ENCODE measurements at places on chromosomes 2 and 18.

- DNase-seq = no peak
These were observed 22.2 kb downstream of the CCDC121 start for GRCh38 chr2:27606611-27607010.

DNA sequence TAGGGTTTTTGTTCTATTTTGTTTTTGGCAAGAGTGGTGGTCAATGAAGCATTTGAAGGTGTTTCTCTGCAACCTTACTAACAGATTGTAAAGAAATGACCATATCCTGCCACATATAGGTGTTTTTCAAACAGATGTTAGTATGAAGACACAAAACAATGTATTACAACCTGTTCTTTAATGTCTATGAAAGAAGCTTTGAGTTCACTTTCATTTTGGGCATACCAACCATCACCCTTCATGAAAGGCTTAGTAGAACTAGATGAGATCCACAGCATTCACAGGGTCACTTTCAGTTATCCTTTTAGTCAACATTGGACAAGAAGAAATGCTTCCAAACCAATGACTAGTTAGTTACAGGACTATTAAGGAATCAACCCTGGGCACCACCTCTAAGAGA, 95.1 kb downstream of the EHBP1 start:
- DNase-seq = no peak

GRCh38 chr2:221088506-221088905, 483.6 kb downstream of the EPHA4 start:
- DNase-seq = no peak

DNA sequence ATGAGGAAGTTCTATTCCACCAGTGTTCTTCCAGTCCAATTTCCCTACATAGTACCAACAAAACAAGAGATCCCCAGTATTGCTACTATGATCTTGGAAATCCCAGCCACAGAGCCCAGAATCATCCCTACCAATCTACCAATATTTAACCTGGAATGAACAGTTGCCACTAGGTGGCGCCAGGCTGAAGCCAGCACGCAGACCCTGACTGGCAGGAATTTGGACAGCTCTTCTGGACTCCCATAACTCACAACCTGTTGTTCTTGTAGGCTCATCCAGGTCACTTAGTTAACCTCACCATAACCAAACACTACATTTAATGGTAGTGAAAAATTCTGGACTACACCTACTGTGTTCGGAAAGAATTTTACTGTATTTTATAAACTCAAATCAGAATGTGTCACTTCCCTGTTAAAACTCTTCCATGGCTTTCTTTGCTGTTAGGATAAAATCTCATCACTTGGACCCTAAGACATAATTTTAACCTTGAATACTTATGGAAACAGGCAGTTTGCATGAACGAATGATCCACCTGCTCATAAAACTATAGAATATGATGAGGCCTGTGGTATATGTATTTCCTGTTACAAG, 59.8 kb upstream of the SLC38A11 start:
- peak; percentile 81 for DNase-seq

GRCh38 chr18:5942591-5942990, 47.3 kb upstream of the TMEM200C start:
- no peak for DNase-seq

GRCh38 chr2:190649798-190650390, 1.0 kb downstream of the NAB1 start:
- no peak for DNase-seq

DNA sequence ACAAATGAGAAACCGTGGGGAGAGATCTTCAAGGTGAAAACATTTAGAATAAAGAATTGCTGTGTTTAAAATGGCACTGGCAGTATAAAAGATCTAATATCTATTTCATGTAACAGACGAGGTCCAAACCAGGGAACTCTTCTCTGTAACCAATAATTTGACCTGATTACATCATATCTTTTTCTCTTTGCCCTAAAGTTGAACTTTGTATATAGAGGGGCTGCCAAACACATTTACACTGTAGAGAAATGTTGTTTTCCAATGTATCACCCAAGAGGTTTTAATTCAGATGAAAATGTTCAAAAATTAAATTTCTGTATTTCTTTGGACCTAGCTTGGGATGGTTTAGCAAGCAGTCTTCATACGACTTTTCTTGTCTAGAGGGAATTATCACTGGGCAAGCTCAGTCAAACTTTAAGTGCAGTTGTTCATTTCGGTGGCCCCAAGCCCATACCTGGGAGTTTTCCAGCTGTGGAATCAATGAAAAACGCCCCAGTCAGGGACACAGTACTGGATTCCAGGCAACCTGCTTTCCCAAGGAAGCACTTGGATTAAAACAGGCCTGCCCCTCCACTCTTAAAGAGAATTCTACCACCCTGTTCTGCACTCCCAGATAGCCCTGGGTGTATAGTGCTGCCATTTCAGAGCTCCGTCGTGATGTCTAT, 208.5 kb upstream of the FN1 start:
- DNase-seq = no peak

- DNase-seq = no peak
These were observed 65.2 kb downstream of the RNF152 start for GRCh38 chr18:61827591-61827990.

DNA sequence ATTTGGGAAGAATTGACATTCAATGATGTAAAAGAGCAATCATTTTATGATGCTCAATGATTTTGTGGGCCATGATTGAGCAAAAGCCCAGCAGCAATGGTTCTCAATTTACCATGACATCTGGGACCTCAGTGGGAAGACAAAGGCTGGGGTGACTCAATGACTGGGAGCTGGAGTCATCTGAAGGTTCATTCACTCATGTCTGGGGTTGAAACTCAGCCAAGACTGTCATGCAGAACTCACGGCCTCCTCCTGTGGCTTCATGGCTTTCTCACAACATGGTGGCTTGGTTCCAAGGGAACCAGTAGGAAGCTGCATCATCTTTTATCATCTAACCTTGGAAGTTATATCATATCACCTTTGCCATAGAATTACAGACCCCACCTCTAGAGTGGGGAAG, 45.1 kb upstream of the CD226 start:
- no peak for DNase-seq

DNA sequence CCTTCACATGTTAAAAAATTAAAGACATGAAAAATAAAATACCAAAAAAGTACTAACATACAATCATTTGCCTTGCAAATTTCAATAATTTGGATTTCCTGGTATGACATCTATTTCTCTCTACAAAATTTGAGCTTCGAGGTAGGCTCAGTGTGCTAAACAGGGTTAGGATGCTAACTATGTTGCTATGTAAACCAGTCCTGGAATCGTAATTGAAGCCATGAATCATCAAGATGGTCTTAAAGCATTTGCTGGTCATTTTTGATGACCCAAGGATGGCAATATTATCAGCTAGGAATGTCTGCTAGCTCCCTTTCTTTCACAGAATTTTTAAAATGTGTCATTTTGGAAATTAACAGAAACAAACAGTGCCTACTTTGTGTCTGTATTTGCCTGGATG, 107.9 kb upstream of the TTC39C start:
- no peak for DNase-seq

GRCh38 chr18:9771261-9771976, 63.3 kb downstream of the RAB31 start:
- peak; percentile 84 for DNase-seq

DNA sequence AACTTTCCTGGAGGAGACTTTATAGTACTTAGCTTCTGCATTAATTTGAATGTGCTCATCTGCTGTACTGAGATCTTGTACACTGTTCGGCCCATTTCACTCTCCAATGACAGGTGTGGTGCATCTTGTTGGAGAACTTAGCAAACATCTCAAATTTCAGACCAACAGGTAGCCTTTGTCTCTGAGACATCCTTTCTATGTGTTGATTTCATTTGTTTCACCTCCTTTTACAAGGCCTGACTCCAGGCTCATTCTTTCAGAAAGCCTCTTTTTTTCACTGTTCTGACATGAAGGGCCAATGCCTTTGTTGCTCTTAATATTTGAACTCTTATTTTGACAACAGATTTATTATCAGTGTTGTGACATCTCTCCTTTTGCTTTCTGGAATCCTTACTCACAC, 271.8 kb upstream of the FANCL start:
- DNase-seq = no peak

DNA sequence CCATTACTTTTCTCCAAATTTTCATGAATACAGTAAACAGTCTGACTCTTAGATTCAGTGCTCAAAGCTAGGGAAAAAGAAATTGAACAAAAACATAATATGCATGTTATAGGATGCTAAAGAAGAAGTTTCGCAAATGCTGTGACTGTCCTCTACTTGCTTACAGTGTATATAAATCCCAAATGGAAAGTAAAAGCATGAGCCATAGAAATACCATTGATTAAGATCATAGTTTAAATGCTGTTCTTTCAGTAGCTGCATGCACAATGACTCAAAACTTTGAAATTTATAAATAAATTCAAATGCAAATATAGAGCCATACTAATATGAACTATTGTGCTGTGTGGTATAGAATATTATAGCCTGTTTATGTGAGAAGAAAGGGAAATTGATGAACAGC, 1113.9 kb upstream of the ACVR2A start:
- no peak for DNase-seq

GRCh38 chr2:100981011-100981410, 21.1 kb upstream of the RPL31 start:
- no peak for DNase-seq

GRCh38 chr18:5500158-5500939, 43.4 kb downstream of the EPB41L3 start:
- no peak for DNase-seq

DNA sequence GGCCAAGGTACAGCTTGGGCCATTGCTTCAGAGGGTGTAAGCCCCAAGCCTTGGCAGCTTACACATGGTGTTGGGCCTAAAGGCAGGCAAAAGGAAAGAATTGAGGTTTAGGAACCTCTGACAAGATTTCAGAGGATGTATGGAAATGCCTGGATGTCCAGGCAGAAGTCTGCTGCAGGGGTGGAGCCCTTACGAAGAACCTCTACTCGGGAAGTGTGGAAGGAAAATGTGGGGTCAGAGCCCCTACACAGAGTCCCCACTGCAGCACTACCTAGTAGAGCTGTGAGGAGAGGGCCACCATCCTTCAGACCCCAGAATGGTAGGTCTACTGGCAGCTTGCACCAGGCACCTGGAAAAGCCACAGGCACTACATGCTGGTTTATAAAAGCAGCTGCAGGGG, 124.2 kb downstream of the RPIA start:
- no peak for DNase-seq

DNA sequence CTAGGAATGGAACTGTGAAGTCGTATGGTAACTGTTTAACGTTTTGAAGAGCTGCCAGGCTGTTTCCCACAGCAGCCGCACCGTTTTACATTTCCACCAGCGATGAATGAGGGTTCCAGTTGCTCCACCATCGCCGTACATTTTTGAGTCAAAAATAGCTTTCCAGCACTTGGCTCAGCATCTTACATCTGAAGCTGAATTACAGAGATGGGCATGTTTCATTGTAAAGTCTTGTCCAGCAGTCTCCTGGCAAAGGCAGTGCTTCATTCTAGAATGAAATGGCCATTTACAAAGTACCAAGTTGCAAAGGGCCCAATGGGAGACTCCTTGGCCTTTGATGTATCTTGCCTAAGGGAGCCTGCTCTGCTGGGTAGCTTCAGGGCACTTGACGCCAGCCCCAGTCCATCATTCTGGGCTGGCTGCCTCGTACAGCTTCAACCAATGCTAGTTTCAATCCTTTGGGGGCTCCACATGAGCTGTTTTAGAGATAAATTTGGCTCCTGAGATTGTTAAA, 45.1 kb downstream of the ATIC start:
- no peak for DNase-seq

GRCh38 chr2:30193104-30193681, 38.1 kb upstream of the LBH start:
- DNase-seq = no peak

DNA sequence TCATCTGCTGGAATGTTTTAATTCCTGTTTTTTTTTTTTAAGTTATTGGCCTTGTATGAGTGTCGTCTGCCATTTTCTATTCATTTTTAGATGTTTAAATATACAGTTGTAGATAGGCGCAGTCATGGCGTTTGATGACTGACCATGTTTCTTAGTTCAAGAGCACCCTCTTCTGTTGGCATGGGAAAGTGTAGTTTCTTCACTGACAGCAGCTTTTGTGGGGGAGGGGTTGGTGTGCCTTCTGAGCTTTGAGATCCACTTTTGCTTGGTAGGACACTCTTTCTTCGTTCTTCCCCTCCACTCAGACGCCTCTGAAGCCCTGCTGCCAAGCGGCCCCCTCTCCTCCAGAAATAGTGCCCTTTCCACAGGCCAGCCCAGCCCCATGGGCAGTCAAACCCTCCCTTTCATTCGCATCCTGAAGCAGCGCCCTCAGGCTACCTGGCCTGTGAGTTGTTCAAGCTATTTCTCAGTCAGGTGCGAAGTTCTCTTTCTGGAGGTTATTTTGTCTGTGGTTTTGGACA, 492.0 kb downstream of the TNS1 start:
- DNase-seq = peak; percentile 47

DNA sequence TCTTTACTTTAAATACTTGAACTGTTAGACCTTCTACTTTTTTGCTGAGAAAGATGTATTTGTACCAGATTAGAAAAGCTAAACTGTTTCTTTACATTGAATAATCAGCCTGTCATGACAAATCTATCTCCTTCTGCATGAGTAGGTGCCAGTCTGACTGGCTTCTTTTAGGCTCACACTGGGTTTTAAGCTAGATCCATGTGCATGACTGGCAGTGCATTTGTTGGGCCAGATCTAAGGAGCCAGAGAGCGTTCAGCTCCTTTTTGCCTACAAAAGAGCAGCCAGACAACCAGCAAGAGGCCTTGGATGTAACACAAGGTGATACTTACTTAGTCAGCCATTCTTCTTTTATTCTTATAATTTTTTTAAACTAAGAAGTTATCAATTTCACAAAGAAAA, 82.0 kb upstream of the OTX1 start:
- no peak for DNase-seq

DNA sequence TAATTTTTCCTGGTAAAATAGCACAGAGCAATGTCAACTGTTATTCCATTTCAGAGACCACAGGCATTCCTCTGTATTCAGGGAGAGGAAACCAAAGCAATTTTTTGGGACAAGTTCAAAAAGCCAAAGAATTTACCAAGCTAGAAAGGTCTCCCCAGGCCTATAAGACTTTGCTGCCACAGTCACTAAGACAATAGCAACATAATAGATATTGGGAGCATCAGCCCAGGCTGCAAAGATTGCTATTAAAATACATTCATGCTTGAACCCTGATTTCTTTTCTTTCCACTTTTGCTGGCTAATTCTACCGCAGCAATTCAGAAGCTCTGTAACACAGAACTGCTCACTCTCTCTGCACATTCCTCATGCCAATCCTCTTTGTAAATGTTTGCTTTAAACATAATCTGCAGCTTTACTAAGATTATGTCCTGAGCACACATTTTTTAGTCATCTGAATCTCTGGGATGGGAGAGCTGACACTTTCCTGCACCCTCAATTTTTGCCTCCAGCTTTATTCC, 76.3 kb downstream of the CLHC1 start:
- no peak for DNase-seq

Data from stimulated activated CD8-positive, alpha-beta memory T cell treated with anti-CD3 and anti-CD28 coated beads, Interleukin-4, amount 100 ng/mL, for 48 hours (primary cell).